ENCODE measurements at places on chromosomes 11 and 22. TPM values are rescaled to one million over a fixed set of nuclear protein-coding genes. Genes with fewer than 3 reads are reported as not detected.

SCUBE2 gene
- 2.5 TPM for polyA plus RNA-seq

CHRM4 gene
- polyA plus RNA-seq, result 0.23 TPM

OR5P2 gene
- polyA plus RNA-seq, result not detected

KCNJ11 gene
- polyA plus RNA-seq, result 0.32 TPM

OR52A1 gene
- not detected for polyA plus RNA-seq

NXPE4 gene
- 0.02 TPM for polyA plus RNA-seq

OR52L1 gene
- polyA plus RNA-seq, result not detected

- peak; percentile 24 for DNase-seq
These were observed 196.3 kb upstream of the ARHGAP20 start for GRCh38 chr11:110908401-110909105.

DNA sequence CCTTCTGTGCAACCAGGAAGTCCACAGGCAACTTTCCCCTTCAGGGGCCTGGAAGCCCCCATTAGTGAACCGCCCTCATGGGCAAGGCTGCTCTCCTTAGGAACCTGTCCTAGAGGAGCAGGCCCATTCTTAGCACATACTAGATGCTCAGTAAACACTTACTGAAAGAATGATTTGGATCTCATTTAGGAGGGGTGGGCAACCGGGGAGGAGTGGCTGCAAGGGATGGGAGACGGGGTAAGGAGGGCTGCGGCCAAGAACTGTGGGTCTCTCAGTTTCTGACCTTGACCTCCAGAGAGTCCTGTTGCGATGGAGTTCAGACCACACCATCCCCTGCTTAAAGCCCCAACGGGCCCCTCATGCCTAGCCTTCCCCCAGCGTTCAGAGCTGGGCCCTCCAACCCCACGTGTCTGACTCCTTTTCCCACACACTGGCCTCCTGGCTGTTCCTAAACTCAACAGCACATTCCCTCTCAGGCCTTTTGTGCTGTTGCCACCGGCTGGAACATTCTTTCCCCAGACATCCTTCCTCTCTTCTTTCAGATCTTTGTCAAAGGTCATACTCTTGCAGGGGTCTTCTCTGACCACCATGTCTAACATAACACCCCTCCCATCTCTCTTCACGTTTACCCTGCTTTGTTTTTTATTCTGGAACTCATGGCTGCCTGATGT, 20.7 kb upstream of the PICK1 start:
- no peak for DNase-seq

DNA sequence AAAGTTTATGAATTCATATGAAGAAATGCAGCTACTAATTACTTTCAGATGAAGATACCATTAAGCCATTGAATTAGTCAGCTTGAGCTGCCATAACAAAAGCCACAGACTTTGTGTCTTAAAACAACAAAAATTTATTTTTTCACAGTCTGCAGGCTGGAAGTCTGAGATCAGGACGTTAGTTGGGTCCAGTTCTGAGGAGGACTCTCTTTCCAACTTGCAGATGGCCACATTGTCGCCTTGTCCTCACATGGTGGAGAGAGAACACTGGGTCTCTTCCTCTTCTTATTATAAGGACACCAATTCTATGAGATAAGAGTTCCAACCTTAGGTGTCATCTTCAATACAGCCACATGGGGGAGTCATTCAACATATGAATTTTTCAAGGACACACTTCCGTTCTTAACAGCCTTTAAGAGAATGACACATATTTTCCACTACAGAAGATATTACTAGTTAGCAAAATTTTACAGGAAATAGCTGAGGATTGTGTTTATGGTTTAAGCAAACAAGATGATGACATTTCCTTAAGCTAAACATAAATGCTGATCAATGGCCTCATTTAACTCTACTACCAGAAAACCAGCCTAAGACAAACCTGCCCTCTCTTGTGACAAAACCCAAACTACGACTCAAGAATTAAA, 56.0 kb downstream of the DCUN1D5 start:
- DNase-seq, result peak; percentile 58

GRCh38 chr22:32706149-32706548, 95.4 kb upstream of the TIMP3 start:
- DNase-seq, result no peak

DNA sequence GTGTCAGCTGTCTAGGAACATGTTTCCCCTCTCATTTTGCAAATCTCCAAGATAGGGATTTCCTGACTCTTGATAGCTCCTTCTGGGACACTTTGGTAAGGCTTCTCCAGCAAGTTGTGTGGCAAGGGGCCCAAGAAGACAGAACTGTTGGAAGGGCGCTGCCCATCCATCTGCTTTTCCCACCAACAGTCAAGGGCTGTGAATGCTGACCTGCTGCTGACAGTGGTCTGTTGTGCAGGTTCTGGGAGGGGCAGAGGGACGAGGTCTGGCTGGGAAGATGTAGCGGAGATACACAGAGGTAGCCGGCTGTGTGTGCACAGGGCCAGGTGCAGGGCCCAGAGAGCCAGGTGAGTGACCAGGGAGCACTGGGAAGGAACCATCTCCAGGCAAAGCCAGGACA, 12.2 kb downstream of the BCR start:
- no peak for DNase-seq

- DNase-seq, result no peak
These were observed 93.5 kb upstream of the ANO1 start for GRCh38 chr11:69984457-69985261.

GRCh38 chr22:45917146-45917545, 59.8 kb downstream of the WNT7B start:
- DNase-seq, result no peak

DNA sequence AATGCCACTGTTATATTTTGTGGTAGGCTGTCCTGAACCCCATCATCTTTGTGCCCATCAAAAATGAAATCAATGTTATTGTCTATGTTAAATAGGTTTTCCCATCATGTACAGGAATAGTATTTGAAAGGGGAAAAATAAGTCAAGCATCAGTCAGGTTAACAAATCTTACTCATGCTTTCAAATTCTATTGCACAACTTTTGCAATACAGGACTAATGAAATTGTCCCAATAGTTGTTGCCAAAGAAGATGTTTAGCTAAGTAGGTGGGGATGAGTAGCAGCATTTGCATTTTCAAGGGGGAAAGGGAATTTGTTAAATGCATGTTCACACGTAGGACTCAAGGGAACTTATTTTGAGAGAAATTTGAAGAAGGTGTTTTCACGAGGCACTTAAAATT, 962.1 kb downstream of the JRKL start:
- no peak for DNase-seq

- DNase-seq, result no peak
These were observed 60.5 kb downstream of the CYB5R2 start for GRCh38 chr11:7612661-7613393.

DNA sequence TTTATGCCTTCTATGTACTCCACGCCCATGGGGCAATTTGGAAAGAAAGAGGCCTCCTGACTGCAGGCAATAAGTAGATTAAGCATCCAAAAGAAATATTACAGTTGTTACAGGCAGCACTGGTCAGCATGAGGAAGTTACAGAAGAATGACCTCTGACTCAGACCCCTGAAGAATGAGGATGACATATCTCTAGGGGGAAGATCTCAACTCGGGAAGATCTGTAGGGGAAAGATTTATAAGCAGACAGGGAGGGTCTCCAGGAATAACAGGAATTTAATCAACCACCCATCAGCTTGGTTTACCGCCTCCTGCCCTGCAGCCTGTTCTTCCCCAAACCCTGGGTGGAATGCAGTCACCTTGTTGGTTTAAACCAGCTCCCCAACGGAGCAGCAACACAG, 58.0 kb downstream of the RCN1 start:
- DNase-seq, result no peak

DNA sequence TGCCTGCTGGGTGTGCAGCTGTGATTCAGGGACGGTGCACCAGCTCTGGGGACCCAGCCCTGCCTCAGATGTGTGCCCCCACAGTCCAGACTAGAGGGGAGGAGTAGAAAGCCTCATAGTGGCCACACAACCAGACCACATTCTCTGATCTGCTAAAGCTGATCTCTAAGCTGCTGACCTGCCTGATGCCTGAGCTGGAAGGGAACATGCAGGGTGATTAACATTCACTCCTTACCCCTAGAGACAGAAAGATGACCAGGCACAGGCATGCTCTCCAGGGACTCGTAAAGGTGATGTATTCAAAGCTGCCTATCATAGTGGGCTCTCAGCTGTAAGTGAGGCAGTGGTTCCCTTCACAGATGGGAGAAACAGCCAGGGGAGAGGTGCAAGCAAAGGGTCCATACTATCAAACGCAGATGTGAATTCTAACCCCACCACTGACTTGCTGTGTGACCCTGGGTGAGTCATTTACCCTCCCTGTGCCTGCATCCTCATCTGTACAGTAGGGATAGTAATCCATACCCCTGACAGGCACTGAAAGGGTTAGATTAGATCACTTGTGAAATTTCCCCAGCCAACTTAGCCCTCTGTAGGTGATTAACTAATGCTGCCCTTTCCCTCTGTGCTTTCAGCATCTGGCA, 29.0 kb upstream of the LRRC32 start:
- DNase-seq, result no peak

DNA sequence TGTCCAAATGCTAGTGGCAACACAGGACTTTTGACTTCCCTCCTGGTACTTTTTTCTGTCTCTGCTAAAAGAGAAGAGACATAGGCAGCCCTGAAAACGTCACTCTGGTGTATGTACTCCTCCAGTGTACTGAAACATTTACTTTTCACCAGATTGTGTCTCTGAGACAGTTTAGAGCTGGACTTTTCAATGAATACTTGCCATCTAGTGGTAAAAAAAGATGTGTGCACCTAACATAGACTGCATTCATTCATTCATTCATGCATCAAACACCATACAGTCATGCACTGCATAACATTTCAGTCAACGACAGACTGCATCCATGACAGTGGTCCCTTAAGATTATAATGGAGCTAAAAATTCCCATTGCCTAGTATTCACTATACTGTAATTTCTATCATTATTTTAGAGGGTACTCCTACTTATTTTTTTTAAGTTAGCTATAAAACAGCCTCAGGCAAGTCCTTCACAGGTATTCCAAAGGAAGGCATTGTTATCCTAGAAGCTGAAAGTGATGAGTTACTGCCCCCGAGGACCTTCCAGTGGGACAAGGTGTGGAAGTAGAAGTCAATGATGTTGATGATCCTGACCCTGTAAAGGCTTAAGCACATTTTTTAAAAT, 186.2 kb downstream of the SPON1 start:
- DNase-seq, result no peak

DNA sequence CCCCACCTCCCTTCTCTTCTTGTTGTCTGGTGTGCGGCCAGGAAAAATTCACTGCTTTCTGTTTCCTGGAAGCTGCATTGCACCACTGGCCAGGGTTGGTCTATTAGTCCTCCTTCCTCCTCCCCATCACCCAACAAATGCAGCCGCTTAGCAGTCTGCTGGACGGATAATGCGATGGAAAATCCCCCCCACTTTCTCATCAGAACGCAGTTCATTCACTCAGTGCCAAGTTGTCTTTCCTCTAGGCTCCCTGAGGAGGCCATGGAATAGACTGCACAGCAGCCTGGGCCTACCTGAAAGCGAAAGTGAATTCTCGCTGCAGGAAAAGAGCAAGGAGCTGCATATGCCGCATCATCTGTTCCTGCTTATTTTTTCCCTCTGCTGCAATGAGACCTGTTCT, 513.6 kb downstream of the METTL15 start:
- DNase-seq, result no peak

DNA sequence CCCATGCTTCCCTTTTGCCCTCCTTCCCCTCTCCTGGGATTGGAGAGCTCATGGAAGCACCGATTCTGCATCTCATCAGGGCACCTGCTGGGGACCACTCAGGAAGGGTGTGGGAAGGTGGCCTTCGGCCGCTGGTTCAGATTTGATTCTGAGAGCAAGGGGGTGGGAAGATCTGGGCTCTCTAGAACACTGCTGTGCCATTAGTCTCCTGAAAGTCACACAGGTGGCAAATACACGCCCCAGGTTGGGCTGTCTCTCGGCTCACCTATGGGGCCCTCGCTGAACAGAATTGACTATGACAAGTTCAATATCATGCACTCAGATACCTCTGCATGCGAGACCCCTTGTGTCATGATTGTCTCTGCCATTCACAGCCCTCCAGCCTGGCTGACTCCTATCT, 12.8 kb upstream of the APOBEC3A start:
- DNase-seq, result no peak

DNA sequence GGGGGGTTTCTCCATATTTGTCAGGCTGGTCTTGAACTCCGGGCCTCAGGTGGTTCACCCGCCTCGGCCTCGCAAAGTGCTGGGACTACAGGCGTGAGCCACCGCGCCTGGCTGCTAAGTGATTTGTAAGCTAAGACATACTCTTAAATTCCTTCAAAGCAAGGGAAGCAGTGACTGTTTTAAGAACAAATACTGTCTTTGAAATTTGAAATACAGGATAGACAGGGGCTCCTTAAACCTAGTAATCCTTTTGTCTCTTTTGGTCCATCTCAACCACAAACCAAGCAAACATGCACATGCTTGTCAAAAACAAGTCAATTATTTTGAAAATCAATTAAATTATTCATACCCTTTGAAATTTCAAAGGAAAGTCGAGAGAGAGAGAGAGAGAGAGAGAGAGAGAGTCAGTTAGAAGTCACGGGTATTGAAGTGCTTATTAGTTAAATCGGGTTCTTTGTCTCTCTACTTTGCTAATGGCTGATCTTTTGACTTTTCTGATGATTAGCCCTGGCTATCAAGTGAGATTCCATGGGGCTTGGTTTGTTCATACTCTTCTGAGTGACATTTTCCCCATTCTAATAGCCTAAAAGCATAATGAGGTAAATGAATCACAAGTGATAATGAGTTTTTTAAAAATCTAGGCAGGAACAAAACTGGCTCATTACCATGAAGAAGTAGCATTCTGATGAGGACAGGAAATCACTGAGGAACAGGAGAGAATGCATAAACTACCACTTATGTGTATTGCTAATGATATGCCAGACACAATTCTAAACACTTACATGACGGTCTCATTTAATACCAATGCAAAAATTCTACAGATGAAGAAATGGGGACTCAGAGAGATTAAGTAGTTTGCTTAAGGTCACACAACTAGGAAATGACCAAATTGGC, 48.0 kb downstream of the MCHR1 start:
- DNase-seq, result no peak

DNA sequence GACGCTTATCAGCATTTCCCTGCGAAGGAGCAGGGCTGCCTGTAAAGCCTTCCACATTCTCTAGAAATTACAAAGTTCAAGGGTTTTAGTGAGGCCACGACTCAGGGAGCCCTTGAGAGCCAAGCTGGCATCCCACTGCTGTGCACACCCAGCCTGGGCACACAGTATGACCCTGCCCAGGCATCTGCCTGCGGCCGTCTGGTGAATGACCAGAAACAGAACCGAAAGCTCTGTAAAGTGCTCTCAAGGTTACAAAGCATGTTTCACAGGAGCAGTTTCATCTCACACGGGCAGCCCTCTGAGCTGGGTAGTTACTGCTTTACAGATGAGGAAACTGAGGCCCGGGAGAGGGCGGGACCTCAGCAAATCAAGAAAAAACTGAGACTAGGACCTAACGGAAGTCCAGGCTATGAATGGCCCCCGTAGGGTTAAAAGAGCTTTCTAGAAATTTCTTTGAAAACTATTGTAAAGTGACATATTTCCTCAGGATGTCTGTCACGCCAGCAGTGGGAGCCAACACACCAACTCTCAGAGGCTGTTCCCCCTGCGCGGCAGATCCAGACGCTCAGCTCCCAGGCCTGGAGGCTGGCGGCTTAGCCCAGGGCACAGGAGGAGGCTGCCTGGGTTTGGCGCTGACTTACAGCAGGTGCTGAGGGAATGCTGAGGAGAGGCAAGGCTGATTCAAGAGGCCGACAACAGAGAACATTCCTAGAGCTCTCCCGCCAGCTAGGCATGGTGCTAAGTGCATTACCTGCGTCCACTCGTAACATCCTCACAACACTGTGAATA, 7.7 kb upstream of the TCF20 start:
- no peak for DNase-seq

Measured in thymus (tissue), 14 donors.